HFF-Myc (cell line): ENCODE measurements at places on chromosomes 11 and 22.
A peak's percentile ranks its signal among the peaks of the same experiment; 100 is the strongest.

- peak; percentile 55 for DNase-seq
Measured at GRCh38 chr11:100930185-100930778, 199.3 kb downstream of the PGR start.

- no peak for DNase-seq
Measured at GRCh38 chr11:47001781-47002181, 65.2 kb downstream of the CSTPP1 start.

GRCh38 chr11:92449222-92449621, 224.6 kb downstream of the FAT3 start:
- DNase-seq, result no peak

GRCh38 chr11:121368364-121369240, 76.0 kb downstream of the SC5D start:
- DNase-seq, result no peak

DNA sequence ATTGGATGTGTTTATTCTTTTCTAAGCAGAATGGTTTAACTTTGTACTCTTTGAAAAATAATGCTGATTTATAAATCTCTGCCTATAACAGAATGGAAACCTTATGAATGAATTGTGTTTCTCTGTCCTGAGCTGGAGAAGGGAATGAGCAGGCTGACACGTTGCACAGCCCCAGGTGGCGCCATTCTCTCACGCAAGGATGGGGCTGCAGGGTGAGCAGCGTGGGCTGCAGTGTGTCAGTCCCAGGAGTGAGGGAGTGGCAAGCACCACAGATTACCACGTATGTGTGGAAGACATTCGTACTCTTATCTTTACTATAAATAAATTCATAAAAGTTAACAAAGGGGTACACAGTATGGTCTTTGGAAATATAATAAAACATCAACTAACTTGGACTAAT, 33.4 kb downstream of the FDX1 start:
- no peak for DNase-seq

DNA sequence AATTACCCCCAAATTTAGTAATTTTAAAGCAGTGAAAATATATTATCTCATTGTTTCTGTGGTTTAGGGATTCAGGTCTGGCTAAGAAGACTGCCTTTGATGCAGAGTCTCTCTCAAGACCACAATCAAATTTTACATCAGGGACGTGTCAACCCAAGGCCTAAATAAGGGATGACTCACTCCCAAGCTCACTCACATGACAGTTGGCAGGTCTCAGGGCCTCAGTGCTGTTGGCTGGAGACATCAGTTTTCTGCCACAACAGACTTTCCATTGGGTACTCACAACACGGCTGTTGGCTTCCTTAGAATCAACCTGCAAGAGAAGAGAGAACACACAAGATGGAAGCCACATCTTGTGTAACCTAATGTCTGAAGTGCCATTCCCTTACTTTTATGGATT, 377.3 kb downstream of the FAM181B start:
- no peak for DNase-seq

GRCh38 chr11:65077451-65077850, 6.4 kb downstream of the CDCA5 start:
- no peak for DNase-seq

- DNase-seq, result no peak
Measured at GRCh38 chr22:28560046-28560742, 119.4 kb downstream of the TTC28 start.

- DNase-seq, result peak; percentile 52
Measured at GRCh38 chr11:79413268-79413667, 27.6 kb downstream of the TENM4 start.

- peak; percentile 84 for DNase-seq
Measured at GRCh38 chr22:45552580-45553350, 50.1 kb downstream of the FBLN1 start.

- no peak for DNase-seq
Measured at GRCh38 chr22:23392420-23393121, 187.5 kb downstream of the IGLL1 start.

GRCh38 chr11:8333811-8334401, 70.2 kb upstream of the LMO1 start:
- DNase-seq, result no peak

- no peak for DNase-seq
Measured at GRCh38 chr11:35751664-35752061, 89.1 kb downstream of the TRIM44 start.

GRCh38 chr11:34427186-34427805, 11.4 kb upstream of the CAT start:
- DNase-seq, result peak; percentile 61

GRCh38 chr11:9347100-9347499, 32.7 kb upstream of the TMEM41B start:
- no peak for DNase-seq

DNA sequence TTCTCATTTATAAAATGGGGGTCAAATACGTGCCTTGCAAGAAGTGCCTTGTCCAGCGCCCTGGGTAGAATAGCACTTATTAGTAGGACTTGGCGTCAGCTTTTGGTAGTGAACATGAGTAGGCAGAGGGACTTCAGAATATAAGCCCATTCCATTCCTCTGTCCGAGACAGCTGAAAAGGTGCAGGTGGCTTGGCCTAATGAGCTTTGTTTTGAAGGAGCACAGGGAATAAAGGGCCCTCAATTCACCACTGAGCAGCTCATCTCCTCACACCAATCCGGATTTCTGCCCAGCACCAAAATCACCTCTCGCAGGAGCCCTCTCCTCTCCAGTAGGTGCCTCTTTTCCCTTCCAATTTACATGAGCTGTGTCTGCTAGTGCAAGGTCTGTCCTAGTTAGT, 91.2 kb downstream of the DSCAML1 start:
- no peak for DNase-seq

DNA sequence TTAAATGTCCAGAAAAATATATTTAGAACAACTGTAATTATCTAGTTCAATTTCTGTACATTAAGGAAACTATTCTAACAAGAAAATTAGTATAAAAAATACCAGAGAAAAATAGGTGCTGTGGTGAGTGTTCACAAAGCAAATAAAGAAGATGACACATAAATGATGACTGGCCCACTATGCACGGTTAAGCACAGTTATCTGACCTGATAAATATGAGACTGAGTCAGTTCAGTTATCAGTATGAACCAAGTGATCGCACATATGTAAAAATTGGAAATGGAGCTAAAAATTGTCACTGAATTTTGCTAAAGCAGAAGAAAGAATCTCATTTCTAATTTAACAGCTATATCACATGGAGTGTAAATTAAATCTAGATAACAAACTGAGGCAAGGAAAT, 18.8 kb upstream of the MAML2 start:
- no peak for DNase-seq

GRCh38 chr11:17208257-17208999, 642 bp upstream of the PIK3C2A start:
- peak; percentile 35 for DNase-seq

GRCh38 chr11:20669820-20670684, 666 bp downstream of the NELL1 start:
- DNase-seq, result no peak

GRCh38 chr11:104028476-104029263, 7.8 kb upstream of the DDI1 start:
- no peak for DNase-seq

DNA sequence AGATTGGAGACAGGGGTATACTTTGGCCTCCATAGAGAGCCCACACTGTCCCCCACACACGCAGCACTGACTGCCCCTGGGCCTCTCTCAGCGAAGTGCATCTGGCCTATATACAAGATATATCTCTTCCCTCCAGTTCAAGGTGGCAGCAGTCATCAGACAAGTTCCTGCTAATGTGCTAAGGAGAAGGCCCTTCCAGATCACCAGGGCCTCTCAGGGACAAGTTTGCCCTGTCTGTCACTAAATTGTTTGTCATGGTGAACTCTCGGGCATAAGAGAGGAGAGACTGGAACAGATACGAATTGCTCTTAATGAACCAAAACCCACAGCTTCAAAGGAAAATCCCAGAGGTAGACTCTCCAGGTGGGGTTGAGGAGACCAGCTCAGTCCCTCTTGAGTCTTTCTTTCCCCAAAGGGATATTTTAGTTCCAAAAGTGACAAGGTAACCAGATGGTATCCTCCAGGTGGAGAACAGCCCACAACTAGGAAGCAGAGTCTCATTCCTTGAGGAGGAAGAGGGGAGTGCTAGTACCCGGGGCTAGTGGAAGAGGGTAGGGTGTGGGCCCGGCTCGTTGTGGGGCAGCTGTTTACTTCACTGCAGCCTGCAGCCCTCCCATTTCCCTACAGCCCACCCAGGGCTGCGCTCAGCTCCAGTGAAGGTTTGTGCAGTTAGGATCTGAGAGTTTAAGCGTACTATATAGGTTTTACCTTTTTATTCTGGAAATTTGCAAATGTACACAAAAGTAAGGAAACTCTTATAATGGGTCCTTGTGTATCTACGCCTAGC, 2.2 kb upstream of the SLC35C1 start:
- no peak for DNase-seq

GRCh38 chr11:72088076-72088808, 7.6 kb downstream of the LRRC51 start:
- DNase-seq, result no peak

- DNase-seq, result no peak
Measured at GRCh38 chr22:27247701-27248434, 553.7 kb downstream of the MN1 start.

- DNase-seq, result no peak
Measured at GRCh38 chr11:17538731-17539130, 5.5 kb downstream of the USH1C start.
